ENCODE measurements at places on chromosomes 16 and 17.

DNA sequence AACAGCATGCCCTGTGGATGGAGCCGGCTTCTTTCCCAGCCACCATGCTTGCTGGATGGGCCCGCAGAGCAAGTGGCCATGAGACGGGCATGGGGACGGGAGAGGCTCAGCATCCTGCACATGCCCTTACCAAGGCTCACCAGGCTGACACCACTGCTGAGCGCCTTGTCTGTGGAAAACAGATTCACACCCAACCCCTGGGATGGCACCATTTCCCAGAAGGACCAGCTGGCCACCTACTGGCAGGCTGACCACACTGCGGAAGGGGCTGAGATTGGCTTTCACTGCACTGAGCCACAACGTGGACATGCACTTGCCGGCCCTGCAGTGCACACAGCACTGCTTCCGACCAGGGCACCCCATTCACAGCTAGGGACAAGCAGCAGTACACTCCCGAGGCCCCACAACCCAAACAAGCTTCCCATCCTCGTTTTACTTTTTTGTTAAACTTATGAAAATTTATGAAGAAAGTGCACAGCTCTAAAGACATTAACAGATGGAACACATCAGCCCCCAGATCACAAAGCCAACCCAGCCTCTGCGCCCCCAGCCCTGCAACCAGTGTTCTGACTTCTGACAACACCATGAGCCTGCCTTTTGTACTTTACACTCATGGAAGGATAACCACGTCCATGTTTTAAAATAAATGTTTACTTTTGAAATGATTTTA lies 13.9 kb upstream of the KRTAP17-1 start:
- no peak for DNase-seq

GRCh38 chr17:67491009-67491680 lies 114.1 kb downstream of the PITPNC1 start:
- DNase-seq: no peak

DNA sequence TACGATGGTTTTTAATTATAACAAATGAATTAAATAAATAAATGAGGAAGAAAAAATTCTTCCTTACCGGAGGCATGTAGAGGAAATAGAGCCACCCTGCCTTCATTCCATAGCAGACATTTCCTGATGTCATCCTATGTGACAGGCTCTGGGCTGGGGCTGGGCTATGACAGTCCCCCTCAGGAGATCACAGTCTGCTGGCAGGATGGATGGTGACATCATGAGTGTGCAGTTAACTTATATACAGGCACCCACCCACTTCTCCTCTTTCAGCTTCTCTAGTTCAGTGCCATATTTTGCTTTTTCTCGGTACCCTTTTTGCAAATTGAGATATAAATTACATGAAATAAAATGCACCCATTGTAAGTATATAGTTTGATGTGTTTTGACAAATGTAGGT lies 6.4 kb upstream of the CMTM3 start:
- no peak for DNase-seq

- no peak for DNase-seq
These were observed 245.7 kb upstream of the CIBAR2 start for GRCh38 chr16:85357924-85358505.

GRCh38 chr17:20074489-20074888 lies 65.3 kb downstream of the SPECC1 start:
- DNase-seq: no peak

All from CD8-positive, alpha-beta memory T cell (primary cell).